Fibroblast of lung (primary cell): ENCODE measurements at places on chromosomes 6 and 20. TPM values are rescaled to one million over a fixed set of nuclear protein-coding genes. Genes with fewer than 3 reads are reported as not detected.

The ZNF334 gene
- 0.99 and 2.2 TPM in 2 replicates for polyA plus RNA-seq

The BICRAL gene
- 10.2 and 11.5 TPM in 2 replicates for polyA plus RNA-seq

The SESN1 gene
- 12.7 and 16.7 TPM in 2 replicates for polyA plus RNA-seq

DNA sequence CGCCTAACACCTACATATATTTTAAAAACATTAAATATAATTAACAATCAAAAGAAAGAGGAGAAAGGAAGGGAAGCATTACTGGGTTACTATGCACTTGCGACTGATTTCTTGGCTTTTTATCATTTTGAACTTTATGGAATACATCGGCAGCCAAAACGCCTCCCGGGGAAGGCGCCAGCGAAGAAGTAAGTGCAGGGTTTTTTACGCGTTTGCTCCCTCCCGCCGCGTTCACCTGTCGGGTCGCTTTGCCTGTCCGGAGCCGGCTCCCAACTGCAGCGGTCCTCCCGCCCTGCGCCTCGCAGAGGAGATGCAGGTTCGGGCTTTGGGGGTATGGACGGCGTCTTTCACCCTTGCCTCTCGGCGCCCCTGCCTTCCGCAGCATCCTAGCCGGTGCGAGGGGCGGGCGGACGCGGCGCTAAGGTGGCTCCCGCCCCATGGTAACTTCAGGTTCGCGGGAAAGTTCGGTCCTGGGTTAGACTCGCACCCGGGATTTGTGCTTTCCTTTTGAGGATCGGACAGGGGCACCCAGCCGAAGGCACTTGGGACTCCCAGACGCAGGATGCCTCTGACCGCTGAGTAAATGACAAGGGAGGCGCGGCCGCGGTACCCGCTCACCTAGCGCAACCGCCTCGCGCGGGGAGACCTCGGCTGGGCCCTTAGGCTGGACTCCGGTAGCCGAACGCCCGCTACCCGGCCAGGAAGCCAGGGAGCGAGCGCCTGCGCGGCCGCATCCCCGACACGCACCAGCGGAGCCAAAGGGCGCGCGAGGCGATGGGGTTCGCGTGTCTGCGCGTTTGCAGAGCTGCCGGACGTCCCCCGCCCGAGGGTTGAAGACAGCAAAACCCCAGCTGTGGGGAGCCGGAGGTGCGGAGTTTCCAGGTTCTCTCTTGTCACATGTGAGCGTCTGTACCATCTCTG lies 891 bp downstream of the RSPO3 start:
- H3K36me3 ChIP-seq: no peaks in the 10 kb centered on the region
- H3K4me3 ChIP-seq: peak overlapping the region; percentile 67
- peaks cover 32% of the 10 kb centered on the region for H3K27me3 ChIP-seq
- H3K27ac ChIP-seq: no peak overlapping the region

GRCh38 chr6:69105288-69105687 lies 470.2 kb downstream of the ADGRB3 start:
- H3K27ac ChIP-seq: no peak overlapping the region
- H3K36me3 ChIP-seq: no peaks in the 10 kb centered on the region
- H3K4me1 ChIP-seq: no peaks in the 10 kb centered on the region
- no peaks in the 10 kb centered on the region for H3K27me3 ChIP-seq
- no peak overlapping the region for H3K4me3 ChIP-seq
- no peak for DNase-seq

DNA sequence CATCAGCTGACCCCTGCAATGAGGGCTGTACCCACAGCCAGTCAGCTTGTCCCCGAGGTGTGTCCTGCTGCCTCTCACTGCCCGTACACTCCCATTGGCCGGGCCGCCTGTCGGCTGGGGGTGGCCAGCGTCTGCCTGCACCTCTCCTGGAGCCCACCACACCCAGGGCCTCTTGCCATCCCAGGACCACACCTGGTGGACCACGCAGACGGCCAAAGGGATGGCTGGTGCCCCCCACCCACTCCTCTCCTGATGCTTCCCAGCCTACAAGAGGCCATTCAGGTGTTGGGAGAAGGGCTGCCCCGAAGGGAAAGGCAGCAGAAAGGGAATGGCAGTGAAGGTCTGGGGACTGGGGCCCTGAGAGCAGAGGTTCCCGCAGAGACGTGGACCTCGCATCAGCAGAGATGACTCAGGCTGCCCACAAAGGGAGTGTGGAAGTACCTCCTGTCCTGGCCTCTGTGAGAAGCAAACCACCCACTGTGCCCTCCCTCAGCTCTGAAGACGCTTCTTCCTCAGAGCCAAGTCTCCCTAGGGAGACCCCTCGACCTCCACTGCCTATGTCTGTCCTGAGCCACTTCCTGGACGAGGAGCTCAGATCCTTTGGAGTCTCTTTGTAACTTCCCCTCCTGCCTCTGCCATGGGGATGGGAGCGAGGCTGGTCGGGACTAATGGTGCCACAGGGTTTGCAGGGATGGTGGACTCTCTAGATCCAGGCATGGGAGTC lies 60.9 kb downstream of the PYGB start:
- H3K36me3 ChIP-seq: peaks cover 2% of the 10 kb centered on the region
- peaks cover 27% of the 10 kb centered on the region for H3K4me1 ChIP-seq
- H3K27ac ChIP-seq: peak overlapping the region; percentile 99

DNA sequence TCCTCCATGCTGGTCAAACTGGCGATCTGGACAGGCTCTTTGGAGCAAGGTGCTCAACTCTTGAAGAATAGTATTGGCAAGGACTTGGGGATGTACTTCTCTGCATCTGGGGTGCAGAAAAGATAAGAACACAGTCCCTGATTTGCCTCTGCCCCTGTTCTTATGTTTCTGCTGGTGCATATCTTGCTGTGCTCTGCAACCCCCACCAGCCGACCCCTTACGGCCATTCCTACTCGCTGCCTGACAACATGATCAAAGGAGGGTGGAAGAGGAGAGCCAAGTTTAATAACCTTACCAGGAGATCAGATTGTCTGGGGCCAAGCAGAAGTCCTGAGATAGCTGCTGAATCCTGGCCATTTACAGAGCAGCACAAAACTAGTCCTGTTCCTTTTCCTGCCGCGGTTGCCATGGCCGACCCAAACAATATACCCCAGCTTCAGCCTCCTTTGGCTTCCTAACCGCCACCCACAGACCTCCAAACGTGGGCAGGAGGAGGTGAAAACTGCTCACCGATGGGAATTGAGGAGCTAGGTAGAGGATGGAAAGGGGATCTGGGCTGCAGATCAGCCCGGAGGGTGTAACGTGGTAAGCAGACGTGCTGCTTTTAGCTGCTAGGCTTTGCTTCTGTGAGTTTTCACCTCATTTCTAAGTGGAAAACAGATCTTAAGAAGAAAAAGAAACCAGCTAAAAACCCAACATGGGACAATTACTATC lies 60.9 kb downstream of the ATXN1 start:
- no peak overlapping the region for H3K27ac ChIP-seq
- no peaks in the 10 kb centered on the region for H3K36me3 ChIP-seq
- no peaks in the 10 kb centered on the region for H3K27me3 ChIP-seq

GRCh38 chr6:14516956-14517355 lies 399.4 kb downstream of the CD83 start:
- no peak overlapping the region for H3K4me3 ChIP-seq
- no peak for DNase-seq
- H3K4me1 ChIP-seq: no peaks in the 10 kb centered on the region
- H3K27me3 ChIP-seq: no peaks in the 10 kb centered on the region
- H3K27ac ChIP-seq: no peak overlapping the region

DNA sequence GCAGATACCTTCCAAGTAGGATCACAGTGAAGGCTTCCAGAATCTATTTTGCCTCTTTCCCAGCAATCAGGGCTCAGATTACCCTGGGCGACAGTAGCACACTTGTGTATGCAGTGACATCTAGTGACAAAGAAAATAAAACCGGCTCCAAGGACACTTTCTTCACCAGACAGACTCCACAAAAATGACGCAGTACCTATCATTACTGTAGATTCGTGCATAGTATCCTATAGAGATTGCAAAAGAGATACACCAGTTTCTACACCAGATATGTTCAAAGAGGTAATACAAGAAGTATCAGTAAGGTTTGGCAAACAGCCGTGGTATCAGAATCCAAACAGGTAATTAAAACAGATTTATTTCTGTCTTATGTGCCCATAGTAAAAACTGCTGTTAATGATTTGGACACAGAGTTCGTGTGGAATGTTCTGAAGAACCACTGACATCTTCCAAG lies 600.4 kb upstream of the JAG1 start:
- DNase-seq: peak; percentile 82
- no peak overlapping the region for H3K4me3 ChIP-seq
- H3K4me1 ChIP-seq: no peaks in the 10 kb centered on the region
- no peaks in the 10 kb centered on the region for H3K27me3 ChIP-seq

- no peaks in the 10 kb centered on the region for H3K4me1 ChIP-seq
- H3K36me3 ChIP-seq: no peaks in the 10 kb centered on the region
- H3K27ac ChIP-seq: no peak overlapping the region
- H3K27me3 ChIP-seq: no peaks in the 10 kb centered on the region
- DNase-seq: no peak
Observed at GRCh38 chr20:46192376-46192944, 74.3 kb downstream of the CD40 start.

- no peak within 1 kb of the TSS for H3K27ac ChIP-seq
- H3K4me3 ChIP-seq: no peak within 1 kb of the TSS
- H3K4me1 ChIP-seq: no peaks in the 10 kb centered on the region
- no peaks in the 10 kb centered on the region for H3K27me3 ChIP-seq
Observed at GRCh38 chr6:32529697-32530430, at the start of gene HLA-DRB5. HLA-DRB5 (minus strand) TSS chr6:32530287; CDS start chr6:32530224, 63 bp downstream.

DNA sequence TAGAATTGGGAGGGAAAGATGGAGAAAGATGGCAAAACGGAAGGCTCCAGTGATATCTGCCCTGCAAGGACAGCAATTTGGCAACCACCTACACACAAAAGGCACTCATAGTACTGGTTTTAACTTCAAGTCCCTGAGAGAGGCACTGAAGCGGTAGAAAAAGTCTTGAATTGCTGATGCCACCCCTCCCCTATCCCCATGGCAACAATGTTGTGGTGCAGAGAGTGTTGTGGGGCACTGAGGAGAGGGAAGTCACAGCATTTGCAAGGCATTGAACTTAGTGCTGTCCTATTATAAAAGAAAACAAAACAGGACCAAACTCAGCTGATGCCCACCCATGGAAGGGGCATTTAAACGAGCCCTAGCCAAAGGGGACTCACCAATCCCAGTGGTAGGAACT lies 343.7 kb downstream of the HAO1 start:
- H3K4me3 ChIP-seq: no peak overlapping the region
- H3K4me1 ChIP-seq: no peaks in the 10 kb centered on the region
- no peaks in the 10 kb centered on the region for H3K27me3 ChIP-seq
- no peak overlapping the region for H3K27ac ChIP-seq
- no peaks in the 10 kb centered on the region for H3K36me3 ChIP-seq

DNA sequence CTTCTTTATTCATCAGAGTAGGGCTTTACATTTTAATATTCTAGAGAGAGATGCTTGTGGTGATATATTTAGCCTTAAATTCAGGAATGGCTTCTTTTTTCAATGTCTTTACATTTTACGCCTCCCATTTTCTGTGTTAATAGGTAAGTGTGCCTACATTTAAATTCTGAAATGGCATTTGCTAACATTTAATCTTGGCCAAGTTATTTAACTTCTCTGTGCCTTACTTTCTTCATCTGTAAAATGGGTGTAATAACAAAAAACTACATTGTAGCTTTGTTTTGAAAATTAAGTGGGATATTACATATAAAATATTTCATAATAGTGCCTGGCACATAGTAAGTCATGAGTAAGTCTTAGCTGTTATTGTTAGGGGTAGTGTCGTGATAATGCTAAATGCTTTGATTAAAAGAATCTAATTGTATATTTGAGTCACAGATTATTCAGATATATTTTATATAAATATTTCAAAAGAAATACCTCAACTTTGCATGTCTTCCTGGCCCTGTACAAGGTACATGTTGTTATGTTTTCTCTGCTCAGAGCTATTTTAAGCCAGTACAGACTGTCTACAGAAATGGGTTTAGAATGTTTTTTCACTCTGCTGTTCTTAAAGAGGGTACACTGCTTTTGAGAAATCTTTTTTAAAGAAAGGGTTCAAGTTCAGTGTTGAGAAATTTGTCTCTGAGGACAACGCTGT lies 18.8 kb downstream of the CARMIL1 start:
- no peaks in the 10 kb centered on the region for H3K27me3 ChIP-seq
- H3K36me3 ChIP-seq: no peaks in the 10 kb centered on the region
- H3K4me3 ChIP-seq: no peak overlapping the region
- peak overlapping the region; percentile 22 for H3K27ac ChIP-seq
- peak; percentile 33 for DNase-seq

DNA sequence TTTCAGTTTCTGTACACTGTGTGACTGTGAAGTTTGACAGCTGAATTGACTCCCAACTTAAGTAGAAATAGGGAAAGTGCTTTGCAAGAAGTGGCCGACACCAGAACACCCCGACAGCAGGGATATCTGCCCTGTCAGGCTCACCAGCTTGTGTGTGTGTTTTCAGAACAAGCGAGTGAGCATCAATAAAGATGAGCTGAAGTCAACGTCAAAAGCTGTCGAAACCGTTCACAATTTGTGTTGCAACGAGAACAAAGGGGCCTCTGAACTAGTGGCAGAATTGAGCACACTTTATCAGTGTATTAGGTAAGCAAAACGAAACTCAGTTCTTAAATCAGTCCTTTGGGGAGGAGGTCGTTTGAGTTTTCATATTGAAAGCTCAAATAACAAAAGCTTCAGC lies 10.7 kb downstream of the NELFCD start:
- no peaks in the 10 kb centered on the region for H3K27me3 ChIP-seq
- peaks cover 2% of the 10 kb centered on the region for H3K4me1 ChIP-seq
- no peak overlapping the region for H3K27ac ChIP-seq
- DNase-seq: no peak

GRCh38 chr20:45051204-45052060 lies 49.5 kb downstream of the KCNS1 start:
- no peak overlapping the region for H3K4me3 ChIP-seq
- no peak for DNase-seq
- H3K27me3 ChIP-seq: no peaks in the 10 kb centered on the region
- no peak overlapping the region for H3K27ac ChIP-seq
- peaks cover 5% of the 10 kb centered on the region for H3K4me1 ChIP-seq

- H3K27me3 ChIP-seq: no peaks in the 10 kb centered on the region
- H3K27ac ChIP-seq: no peak overlapping the region
- H3K4me1 ChIP-seq: no peaks in the 10 kb centered on the region
- DNase-seq: no peak
Observed at GRCh38 chr6:145225500-145225899, 509.8 kb downstream of the EPM2A start.

- no peaks in the 10 kb centered on the region for H3K36me3 ChIP-seq
- no peaks in the 10 kb centered on the region for H3K4me1 ChIP-seq
- no peak overlapping the region for H3K27ac ChIP-seq
Observed at GRCh38 chr20:23072892-23073586, 13.1 kb downstream of the CD93 start.

DNA sequence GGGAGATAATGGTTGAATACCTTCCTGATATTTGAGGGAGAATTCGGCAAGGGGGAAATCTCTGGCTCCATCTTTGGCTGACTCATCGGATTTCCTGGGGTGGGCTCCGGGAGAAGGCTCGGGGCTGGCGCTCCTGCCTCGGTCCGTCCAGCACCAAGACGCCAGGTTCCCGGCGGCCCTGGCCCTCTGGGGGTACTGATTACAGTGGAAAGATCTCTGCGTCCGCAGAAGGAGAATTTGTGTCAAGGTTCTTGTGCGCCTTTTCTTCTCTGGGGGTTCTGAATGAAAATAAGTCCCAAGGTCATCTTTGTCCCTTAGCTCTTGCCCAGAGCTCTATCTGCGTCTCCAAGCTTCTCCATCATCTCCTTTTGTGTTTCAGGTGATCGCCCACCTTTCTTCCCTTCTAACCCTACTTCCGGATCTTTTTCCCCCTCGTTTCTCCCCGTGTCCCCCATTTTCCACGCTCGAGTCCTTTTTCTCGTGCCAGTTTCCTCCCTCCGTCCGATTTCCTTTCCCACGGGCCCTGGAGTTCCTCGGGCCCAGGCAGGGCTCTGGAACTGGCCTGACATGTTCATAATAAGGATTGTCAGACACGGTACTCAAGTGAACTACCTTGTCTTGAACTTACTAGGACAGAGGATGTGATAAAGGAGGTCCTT lies 11.6 kb downstream of the NRN1 start:
- no peak for DNase-seq
- H3K36me3 ChIP-seq: no peaks in the 10 kb centered on the region
- H3K27me3 ChIP-seq: peaks cover 53% of the 10 kb centered on the region
- no peak overlapping the region for H3K27ac ChIP-seq
- no peaks in the 10 kb centered on the region for H3K4me1 ChIP-seq
